ENCODE measurements at places on chromosomes 13 and 19. TPM values are rescaled to one million over a fixed set of nuclear protein-coding genes. Genes with fewer than 3 reads are reported as not detected.

The PRTN3 gene
- total RNA-seq, result not detected

The RDH13 gene
- 6.9 TPM for total RNA-seq

The NPAS1 gene
- 9.2 TPM for total RNA-seq

The CD209 gene
- total RNA-seq, result not detected

The CYP4F8 gene
- total RNA-seq, result not detected

The FFAR1 gene
- not detected for total RNA-seq

The WDR87 gene
- total RNA-seq, result not detected

The KLK15 gene
- total RNA-seq, result not detected

The ZNF763 gene
- total RNA-seq, result 1.1 TPM

The PKN1 gene
- total RNA-seq, result 80.4 TPM

The MRPL57 gene
- 19.1 TPM for total RNA-seq

The CDX2 gene
- not detected for total RNA-seq

The OR7D2 gene
- total RNA-seq, result not detected

The RAB3D gene
- total RNA-seq, result 8.3 TPM

The RHPN2 gene
- 5.1 TPM for total RNA-seq

The ZNF556 gene
- not detected for total RNA-seq

The RCBTB2 gene
- total RNA-seq, result 9.9 TPM

The ZNF578 gene
- total RNA-seq, result 4.7 TPM

The SGCG gene
- total RNA-seq, result not detected

The MRPL4 gene
- 58.3 TPM for total RNA-seq

The BST2 gene
- total RNA-seq, result 13.6 TPM

The XRCC1 gene
- 17.7 TPM for total RNA-seq

The CAPN12 gene
- total RNA-seq, result not detected

The CCL25 gene
- not detected for total RNA-seq

The ZNF99 gene
- total RNA-seq, result not detected

The LYPD5 gene
- total RNA-seq, result 1.5 TPM
